ENCODE measurements at places on chromosomes 2 and 18.

GRCh38 chr2:130874512-130874911, 37.8 kb downstream of the ARHGEF4 start:
- DNase-seq: no peak

DNA sequence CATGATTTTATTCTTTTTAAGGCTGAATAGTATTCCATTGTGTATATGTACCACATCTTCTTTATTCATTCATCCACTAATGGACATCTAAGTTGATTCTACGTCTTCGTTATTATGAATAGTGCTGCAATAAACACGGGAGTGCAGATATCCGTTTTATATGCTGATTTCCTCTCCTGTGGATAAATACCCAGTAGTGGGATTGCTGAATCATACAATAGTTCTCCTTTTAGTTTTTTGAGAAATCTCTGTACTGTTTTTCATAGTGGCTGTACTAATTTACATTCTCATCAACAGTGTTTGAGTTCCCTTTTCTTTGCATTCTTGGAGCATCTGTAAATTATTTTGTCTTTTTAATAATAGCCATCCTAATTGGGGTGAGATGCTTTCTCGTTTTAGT, 114.5 kb downstream of the RGPD3 start:
- no peak for DNase-seq

DNA sequence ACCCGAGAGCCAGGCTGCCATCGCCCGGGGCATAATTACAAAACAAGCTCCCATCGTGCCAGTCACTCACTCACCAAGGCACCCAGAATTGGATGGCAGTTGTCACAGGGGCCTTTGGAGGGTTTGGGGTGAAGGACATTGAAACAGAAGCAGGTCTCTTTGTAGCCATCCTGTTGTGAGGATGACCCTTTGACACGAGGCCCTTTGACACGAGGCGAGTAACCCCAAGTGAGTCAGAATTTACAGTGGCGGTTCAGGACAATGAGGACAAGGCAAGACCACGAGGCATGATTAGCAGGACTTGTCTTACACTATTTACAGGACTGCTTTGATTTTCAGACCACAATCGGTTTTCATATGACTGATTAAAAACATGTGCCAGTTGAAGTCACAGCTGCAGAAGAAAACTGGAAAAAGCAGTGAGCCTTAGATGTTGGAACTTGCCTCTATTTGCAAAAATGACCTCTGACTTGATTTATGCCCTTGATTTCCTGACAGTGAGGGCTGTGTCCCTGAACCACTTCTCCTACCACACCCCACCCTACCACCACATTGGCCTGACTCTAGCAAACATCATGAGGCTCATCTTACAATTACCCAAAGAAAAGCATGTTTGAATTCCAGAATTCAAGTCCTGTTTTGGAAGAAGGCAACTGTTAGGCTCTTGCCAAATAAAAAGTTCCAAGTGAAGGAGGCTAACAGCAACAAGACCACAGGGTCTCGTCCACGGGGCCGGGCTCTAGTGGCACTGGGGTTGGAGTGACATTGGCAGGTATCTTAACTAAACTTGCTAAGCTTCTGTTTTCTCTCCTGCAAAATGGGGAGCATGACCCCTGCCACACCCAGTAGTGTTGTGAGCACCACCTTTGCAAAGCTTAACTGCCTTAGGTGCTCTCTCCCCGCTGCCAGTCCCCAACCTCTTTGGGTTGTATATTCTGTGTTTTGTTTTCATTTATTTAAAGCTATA, 64.4 kb upstream of the FOSL2 start:
- no peak for DNase-seq

DNA sequence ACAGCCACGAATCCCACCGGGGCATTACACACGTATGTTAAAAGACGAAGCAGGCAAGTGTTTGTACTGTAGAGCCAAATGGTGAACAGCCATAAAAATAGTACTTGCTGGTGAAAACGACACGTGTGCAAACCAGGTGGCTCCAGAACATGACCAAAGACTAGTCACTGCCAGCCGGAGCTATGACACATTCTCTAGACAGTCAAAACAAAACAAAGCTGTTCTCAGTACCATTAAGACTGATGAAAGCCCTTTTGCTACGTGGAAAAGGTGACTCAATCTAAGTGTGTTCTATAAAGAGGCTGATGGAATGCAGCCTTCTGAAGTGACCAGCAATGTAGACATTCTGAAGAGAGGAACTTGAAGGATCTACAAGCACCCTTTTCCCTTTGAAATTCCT, 367.7 kb upstream of the NETO1 start:
- no peak for DNase-seq

- no peak for DNase-seq
Observed at GRCh38 chr2:169476459-169476858, 2.8 kb upstream of the BBS5 start.

- DNase-seq: no peak
Observed at GRCh38 chr18:58800582-58800981, 64.1 kb upstream of the ZNF532 start.

DNA sequence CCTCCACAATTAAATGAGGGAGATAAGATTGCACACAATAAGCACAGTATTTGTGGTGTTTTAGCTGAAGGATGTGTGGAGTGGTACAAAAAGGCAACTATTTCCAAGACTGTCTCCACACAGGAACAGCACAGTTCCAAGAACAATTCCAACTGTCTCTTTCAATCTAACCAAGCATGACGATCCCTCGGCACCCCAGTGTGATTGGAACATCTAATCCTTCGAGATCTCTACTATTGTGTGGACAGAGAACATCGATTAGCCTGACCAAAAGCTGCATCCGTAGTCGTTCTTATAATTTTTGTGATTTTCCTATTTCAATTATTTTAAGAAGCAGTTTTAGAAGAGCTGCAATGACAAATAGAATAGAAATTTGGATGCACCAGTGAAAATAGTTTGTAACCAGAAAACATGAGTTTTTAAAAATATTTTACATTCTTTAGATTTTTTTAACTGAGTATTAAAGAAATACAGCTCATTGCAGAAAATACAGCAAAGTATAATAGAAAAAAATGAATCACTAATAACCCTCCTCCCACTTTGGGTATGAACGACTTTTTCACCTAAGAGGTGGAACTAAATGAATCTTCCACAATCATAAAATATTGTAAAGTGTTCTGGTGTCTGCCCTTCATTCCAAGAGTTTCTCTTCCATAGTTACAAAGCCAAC, 76.4 kb upstream of the CABLES1 start:
- no peak for DNase-seq

GRCh38 chr18:12336887-12337286, 28.8 kb downstream of the TUBB6 start:
- no peak for DNase-seq

DNA sequence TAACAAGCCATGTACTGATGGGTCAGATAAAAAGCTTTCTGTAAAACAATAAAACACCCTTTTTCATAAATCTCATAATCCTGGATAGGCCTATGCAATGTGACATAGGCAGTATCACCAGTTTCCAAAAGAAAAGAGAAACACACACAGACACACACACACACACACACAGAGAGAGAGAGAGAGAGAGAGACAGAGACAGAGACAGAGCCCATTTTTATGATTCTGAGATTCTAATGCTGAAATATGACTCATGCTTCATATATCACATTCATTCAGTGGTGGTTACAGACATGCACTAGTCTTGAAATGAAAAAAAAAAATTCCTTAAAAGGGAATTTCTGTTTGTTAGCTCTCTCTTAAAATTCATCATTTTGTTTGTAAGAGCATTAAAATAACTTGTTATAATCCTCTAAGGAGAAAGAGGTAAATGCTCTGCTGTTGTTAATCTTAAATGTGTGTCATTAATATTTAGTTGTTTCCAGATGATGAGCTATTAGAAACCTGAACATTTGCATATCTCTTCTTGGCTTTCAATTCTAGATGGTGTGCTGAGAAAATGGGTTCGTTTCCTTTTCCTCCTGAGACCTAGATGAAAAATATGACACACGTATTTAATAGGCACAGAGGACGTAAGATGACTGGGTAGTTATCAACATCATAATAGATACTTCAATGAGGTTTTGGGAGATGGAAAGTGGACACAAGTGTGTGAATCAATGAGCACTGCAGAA, 1598.7 kb upstream of the ACVR2A start:
- no peak for DNase-seq

DNA sequence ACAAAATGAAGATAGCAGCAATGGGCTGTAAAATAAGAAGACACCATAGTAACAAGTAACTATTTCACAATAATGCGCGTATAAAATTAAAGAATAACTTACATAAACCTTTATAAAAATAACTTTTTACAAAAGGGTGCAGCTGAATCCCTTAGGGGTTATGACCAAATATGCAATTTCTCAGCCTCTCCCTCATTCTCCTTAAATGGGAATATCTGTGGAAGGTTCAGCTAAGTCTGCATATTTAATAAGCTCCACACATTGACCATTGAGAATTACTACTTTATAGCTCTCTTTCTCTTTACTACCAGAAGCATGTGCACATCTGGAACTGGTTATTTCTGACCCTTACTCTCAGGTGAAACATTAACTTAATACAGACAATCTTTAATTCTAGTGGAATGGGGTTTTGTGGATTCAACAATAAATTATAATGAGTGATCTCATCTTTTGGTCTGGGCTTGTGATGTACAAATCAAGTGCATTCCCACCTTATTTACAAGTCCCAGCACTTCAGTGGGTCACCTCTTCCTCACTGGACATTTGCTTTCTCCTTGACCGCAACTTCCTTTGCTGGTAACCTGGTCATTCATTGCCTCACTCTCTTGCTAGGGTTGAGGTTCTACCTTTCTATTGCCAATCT, 15.7 kb downstream of the ARHGAP15 start:
- DNase-seq: no peak

Measured in head of caudate nucleus (tissue), 42 donors.